Left ventricle myocardium superior (tissue), 1 donor: ENCODE measurements at places on chromosomes 2 and 18.

DNA sequence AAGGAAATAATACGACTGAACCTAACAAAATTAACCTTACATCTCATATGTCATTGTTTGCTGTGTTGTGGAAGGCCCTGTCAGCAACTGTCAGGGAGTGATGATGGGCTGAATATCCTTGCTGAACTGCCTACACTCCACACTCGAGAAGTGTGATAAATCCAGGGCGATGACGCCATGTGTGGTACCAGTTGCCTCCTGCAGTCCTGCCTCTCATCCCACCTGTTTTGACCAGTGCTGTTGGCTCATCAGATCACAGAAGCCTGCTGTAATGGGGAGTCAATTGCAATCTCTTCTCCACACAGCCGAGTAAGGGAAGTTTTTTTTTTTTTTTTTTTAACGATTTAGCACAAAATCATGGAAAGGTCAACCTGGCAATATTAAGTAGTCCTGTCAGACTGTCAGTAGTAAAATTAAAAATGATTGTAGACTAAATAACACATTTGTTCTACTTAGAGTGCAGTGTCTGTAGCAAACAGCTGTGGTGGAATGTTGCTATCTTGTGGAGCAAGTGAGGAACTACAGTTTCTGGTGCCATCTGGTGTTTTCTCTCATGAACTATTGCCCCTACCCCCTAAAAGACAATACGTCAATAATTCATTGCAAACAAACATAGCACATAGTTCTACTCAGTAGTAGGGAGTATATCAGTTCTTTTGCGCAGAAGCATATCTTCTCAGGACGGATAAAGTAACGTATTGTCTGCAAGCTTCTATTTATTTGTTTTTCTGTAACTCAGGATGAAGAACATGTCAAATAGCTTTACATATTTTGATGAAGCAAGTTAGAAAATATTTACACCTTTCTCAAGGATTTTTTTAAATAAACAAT is 347.6 kb downstream of the CTNNA2 start:
- no peak for DNase-seq

- no peak for DNase-seq
These were observed 169.2 kb upstream of the NCK2 start for GRCh38 chr2:105575499-105576025.

DNA sequence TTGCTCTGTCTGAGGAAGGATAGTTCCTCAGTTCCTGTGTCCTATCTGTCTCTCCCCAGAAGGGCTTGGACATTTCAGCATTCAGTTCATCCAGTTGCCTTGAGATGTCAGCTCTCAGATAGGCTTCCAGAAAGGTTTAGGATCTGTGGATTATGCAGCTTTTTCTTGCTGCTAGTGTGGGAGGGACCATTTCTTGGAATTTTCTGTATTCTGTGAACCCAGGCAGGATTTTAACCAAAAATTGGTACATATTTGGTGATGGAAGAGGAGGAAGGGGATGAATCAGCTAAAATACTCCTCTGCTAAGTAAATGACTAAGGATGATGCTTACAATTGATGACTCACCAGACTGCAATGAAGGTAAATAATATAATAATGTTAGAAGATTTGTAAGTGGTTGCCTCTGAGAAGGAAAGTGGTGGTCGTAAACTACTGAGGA is 58.6 kb upstream of the DOCK10 start:
- no peak for DNase-seq

DNA sequence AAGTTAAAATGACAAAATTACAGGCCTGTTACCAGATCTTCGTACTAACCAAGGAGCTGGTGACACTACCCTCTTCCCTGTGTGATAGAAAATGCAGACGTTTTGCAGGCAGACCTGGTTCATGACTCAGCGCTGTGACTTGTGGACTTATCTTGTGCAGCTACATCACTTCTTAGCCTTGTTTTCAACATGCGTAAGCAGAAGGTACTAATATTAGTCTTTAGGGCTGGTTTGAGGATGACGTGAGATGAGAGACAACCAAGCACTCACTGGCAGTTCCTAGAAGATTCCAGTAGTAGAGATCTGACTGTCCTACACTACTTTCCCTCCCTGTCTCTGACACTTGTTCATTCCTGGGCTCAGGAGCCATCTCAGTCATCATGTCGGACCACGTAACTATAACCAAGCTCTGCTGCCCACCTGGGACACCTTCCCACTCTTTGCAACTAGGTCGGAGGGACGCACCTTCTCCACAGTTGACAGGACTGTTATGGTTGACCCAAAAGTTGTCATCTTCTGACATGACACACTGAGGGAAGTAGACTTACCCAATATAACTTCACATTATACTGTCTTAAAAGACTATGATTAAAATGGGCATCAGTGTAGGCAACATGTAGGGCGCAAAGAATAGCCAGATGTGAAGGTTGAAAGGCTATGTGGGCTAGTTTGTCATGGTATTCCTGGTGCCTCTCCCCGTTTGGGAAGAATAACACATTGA is 64.8 kb downstream of the TNFRSF11A start:
- DNase-seq: no peak

DNA sequence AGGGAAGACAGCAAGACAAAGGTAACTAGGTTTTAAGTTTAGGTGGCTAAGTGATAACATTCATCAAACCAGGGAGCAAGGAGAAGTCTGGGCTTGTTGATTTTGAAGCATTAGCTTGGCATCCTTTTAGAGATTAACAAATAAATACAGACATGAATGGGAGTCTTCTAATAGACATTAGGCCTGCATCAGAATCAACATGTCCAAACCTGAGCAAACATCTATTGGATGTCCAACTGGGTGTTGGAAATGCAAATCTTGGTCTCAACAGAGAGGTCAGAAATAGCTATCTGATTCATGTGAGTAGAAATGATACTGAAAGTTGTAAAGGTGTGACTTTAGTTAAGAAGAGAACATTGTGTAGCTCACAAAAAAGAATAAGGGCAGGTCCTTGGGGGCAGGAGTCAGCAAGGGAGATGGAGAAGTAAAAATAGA is 85.5 kb upstream of the RND3 start:
- no peak for DNase-seq

DNA sequence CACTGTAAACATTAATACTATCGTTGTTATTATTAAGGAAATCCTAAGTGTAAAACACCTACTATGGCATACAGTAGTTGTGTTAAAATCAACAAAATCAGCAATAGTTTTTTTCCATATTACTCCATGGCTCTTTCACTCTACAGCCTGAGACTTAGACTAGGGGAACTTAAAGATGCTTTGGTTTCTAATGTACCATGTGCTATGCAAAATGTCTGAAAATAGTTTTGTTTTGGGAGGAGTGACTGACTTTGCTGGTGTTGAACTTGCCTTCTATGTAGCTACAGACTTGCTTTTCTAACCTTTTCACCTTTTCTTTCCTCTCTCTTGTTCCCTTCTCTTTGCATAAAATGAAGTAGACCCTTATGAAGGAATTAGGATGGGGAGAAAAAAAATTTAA is 159.0 kb upstream of the CCDC195 start:
- DNase-seq: no peak

DNA sequence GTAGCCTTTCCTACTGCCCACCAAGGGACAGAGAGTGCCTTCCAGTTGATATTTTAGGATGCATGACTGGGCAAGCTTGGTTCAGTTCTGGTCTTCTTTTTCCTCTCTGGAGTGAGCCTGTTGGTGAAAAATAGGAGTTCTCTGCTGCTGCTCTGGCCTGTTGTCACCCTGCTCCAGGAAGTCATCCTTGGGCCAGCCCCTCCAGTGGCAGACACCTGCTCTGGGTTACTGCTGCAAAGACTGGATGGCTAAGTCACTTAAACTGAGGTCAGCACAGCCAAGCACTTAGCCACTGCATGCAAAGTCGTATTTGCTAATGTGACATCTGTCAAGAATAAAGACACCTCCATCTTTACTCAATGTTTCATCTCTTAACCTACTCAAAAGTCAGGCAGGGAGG is 219.6 kb upstream of the ID2 start:
- DNase-seq: no peak

- no peak for DNase-seq
These were observed 133.7 kb downstream of the FBXO15 start for GRCh38 chr18:74013955-74014354.

DNA sequence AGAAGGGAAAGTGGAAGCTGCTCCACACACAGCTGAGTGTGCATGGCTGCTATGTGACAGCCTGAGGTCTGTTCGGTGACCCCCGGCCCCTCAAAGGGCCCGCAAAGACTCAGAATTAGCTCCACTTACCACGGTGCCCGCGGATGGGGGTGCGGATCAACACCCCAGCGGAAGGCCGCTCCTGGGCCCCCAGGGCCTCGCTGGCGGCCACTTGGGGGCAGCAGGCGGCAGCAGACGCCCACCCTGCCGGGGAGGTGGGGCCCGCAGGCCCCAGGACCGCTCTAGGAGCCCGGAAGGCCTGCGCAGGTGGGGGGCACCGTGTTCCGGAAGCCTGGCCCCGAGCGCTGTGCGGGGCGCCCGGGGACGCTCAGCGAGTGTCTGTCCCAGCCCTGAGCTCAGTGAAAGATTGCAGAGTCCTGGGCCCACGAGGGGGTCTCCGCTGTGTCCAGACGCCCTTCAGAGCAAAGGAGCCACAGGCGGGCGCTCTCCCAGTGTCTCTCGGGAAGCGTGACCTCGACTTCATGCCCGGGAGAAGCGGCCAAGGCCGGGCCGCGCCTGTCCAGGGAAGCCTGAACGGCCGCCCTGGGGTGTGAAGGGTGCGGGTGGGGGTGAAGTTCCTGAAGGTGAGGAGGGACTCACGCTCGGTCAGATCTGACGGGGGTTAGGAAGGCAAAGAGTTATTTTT is 118.7 kb downstream of the VAPA start:
- peak; percentile 55 for DNase-seq

DNA sequence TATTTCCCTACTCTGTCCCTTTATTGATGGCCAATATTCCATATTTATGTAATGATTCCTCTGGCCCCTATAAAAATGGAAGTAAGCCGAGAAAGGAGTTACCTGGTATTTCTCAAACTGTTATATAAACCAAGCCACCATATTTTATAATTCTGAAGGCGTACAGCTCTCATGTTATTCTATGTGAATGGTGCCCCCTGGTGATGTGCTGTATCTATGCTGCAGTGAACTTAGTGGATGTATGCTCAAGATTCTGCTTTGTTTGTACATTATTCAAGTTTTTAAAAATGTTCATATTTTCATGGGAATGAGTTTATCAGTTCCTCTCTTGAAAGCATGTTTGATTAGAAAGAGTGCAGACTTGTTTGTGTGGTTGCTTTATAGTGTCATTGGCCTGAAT is 194.5 kb upstream of the LRRTM1 start:
- DNase-seq: peak; percentile 26

- no peak for DNase-seq
These were observed 294.3 kb downstream of the KCNJ3 start for GRCh38 chr2:154992826-154993225.

GRCh38 chr2:156589381-156590079 is 153.4 kb downstream of the GPD2 start:
- no peak for DNase-seq

DNA sequence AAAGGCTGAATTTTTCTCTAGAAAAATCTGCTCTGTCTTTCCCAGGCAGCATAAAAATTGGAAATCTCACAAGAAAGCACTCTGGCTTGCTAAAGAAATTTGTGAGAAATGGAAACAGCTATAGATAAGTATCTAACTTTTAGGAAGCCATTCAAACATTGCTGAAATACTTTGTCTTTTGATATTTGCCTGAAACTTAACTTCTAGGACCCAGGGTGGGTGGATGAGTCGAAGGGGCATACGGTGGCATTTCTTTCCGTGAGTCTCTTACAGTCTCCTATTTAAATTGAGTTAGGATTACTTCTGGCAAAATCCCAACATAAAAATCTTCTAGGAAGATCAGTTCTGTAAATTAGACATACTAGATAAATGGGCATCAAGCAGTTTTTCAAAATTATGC is 532 bp upstream of the COL3A1 start:
- no peak for DNase-seq

DNA sequence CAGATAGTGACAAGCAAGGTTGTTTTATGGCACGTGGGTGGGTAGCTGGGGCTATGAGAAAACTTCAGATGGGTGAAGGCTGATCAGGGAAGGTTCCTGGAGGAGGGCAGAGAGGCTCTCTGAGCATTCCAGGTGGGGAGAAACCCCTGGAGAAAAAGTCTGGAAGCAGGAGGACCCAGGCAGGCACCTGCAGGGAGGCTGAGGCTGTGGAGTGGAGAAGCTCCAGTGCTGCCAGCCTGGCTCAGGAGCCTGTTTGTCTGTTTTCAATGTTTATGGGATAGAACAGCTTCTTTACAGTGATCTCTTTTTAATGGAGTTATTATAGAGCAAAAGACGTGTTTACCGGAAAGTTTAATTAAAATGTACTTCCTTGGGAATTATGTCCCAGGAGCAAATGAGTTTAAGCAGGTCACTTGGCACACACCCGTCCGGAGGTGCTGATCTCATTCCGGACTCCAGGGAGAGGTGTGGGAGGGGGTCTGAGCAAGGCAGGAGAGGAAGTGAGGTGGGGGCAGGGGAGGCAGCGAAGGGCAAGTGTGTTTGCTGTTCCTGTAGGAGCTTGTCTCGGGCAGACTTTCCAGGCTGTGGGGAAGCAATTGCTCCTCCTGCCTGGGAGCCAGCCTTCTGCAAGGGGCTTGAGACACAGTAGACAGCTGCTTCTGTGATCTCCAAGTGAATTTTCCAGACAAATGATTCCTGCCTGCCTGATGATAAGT is 239.5 kb downstream of the MYCN start:
- DNase-seq: no peak

GRCh38 chr2:7567646-7568045 is 650.4 kb downstream of the RNF144A start:
- DNase-seq: no peak

DNA sequence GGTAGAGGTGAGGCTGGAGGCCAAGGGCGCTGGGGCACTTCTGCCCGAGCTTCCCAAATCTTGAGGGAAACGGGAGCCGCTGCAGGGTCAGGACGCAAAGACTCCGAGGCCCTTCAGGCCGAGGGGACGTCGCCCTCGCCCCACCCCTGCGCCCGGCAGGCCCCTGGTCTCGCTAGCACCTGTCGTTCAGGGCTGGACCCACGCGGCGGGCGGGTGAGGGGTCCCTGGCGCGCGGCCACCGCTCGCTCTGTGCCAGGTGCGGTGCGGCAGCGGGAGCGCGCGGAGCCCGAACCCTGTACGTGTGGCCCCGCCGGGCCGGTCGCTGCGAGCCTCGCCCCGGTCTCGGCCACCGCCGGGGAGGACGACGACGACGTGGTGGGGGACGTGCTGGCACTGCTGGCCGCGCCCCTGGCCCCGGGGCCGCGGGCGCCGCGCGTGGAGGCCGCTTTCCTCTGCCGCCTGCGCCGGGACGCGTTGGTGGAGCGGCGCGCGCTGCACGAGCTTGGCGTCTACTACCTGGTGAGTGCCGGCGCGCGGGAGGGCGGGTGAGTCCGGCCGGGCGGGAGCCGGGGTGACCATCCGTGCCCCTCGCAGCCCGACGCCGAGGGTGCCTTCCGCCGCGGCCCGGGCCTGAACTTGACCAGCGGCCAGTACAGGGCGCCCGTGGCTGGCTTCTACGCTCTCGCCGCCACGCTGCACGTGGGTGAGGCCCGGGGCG is 4.9 kb downstream of the ERFE start:
- DNase-seq: peak; percentile 41

GRCh38 chr18:574149-574860 is 5.9 kb upstream of the CETN1 start:
- DNase-seq: no peak

- no peak for DNase-seq
These were observed 97.1 kb upstream of the MAP4K3 start for GRCh38 chr2:39534095-39534711.
